ENCODE measurements at places on chromosomes 16 and 17.

DNA sequence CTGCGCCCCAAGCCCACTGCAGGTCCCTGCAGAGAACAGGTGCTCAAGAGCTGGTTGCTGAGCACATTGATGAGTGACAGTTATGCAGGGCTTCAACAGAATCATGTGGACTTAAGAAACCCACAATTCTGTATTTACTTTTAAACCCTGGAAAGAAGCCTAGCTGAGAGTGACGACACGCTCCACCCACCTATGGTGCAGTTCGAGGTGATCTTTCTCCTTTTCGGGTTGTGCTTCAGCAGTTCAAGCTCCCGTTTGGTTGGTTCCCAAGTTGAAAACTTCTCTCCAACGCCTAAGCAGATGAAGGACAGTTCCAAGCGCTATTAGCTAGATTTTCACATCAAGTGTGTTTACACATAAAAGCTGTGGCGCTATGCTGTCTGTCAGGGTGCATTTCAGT lies 23.9 kb downstream of the USP22 start:
- no peak for DNase-seq

DNA sequence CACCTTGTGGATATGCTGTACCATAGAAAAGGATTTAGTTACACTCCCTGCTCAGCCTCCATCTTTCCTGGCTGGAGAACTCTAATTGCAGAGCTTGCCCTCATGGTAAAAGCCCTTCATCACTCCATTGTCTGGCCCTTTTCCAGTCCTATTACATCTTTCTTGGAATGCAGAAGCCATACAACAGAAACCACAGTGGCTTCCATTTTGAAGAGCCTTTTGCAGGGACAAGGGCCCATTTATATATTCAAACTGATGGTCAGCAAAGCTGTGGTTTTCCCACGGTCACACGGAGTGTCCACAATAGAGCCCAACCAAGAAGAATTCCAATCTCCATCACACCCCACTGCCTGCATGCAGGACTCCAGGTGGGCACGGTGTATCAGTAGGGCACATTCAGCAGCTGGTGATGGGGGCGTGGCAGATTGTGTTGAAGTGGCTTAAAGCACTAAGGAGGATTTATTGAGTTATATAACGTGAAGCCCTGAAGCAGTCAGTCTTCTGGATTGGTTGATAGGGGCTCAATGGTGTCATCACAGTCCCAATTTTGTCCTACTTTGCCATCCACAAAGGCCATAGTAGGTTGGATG lies 20.3 kb downstream of the COPRS start:
- DNase-seq = no peak

- DNase-seq = no peak
Observed at GRCh38 chr16:28062261-28062846, 1.2 kb downstream of the GSG1L start.

DNA sequence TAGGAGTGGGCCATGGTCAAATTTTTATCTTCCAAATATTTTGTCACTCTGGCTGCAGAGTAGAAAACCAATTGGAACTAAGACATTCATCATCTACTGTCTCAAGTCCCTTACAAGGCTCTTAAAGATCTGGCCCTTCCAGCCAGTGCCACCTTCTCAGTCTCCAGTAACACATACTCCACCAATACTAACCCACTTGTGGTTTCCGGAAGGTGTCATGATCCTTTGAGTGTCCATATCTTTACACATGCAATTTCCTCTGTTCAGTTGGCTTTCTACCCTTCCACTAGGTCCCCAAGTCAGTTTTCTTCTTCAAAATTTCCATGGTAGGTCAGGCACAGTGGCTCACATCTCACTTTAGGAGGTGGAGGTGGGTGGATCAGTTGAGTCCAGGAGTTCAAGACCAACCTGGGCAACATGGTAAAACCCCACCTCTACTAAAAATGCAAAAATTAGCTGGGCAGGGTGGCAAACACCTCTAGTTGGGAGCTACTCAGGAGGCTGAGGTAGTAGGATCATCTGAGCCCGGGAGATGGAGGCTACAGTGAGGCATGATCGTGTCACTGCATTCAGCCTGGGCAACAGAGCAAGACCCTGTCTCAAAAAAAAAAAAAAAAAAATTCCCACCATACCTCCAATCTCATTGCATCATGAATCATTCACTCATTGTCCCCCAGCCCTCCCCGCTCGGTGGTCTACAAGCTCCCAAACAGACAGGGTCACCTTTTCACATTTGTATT lies 6.0 kb upstream of the GRB2 start:
- no peak for DNase-seq

GRCh38 chr16:22813948-22814710 lies at the start of gene HS3ST2:
HS3ST2 (plus strand) TSS chr16:22814162; CDS start chr16:22814611, 449 bp downstream.
- no peak for DNase-seq

All from activated CD4-positive, alpha-beta T cell treated with anti-CD3 and anti-CD28 coated beads, Interleukin-2, amount 50 U/mL, for 24 hours (primary cell).